ENCODE measurements at places on chromosomes 13 and 19.
A peak's percentile ranks its signal among the peaks of the same experiment; 100 is the strongest.

DNA sequence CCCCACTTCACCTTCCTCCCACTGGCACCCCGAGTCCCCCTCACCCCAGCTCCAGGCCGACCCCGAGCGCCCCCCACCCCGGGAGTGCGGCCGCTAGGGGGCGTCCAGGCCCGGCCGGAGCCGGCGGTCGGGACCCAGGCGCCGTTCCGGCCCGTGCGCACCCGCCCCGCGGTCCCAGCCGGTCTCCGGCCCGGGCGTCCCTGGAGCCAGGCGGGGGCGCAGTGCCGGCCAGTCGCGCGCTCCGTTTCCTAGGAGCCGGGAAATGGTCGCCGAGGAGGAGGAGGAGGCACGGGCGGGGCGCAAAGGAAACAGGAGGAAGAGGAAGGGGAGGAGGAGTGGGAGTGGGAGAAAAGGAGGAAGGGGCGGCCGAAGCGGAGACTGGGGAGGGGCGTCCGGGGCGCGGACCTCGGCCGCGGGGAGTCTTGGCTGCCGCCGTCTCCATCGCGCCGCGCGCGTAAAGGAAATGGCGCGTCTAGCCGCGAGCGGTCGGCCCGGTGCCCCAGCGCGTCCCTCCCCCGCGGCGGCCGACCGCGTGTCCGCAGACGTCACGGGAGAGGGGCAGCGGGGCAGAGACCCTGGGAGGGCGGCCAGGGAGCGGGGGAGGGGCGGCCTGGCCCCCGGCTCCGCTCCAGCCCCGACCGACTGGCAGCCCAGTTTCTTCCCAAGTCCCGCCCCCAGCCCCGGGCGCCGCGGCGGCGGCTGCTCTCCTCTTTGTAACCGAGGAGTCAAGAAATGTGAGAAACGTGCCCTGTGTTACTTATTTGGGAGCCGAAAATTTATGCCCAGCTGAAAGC, 1.1 kb upstream of the KCTD15 start:
- peak; percentile 80 for DNase-seq

DNA sequence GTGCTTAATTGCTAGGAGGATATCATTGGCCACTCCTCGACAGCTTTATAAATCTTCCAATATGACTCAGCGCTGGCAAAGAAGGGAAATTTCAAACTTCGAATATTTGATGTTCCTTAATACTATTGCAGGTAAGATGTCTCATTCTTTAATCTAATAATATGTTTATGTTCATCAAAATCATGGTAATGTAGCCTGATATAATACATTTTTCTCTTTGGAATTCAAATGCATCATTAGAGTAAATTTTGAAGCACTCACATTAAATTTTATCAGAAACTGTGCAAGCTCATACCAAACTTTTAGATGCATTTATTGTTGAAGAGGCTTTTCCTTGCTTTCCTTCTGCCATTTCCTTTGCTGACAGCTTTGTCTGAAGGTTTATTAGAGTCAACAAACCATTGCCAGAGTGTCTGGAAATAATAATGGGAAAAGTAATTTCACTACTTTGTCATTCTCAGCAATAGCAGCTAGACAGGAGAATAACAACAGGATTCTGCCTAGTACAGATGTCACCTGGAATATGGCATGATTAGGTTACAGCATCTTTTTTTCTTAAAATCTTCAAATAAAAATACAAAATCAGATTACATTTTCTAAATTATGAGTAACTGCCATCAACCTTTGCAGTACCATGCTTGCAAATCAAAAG, 78.6 kb upstream of the MAB21L1 start:
- DNase-seq = no peak

DNA sequence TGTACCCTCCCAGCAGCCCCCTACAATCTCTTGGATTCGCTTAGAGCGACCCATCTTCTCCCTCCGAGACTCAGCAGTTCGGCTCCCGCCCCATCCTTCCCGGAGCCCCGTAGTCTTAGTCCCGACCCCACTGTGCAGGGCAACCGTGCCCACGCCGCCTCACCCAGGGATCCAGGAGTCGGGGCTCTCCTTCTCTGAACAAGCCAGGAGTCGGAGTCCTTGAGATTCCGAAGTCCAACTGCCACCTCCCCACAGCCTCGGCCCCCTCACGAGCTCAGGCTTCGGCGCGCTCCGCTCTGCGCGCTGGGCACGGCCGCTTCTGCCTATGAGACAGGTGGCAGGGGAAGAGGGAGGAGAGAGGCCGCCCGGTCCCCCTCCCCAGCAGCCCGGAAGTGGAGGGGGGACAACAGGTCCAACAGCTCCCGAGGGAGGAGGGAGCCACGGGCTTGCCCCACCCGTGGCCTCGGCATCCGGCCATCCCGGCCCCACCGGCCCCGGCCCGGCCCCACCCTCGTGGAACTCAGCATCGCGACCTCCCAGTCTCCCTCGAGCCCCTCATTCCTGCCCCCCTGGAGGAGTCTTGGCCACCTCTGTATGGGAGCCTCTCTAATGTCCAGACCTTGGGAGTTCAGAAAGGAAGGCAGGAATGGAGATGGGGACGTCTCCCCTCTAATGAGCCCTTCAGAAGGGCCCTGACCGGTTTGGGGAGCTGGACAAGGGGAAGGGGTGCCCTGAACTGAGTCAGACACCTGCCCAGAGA, at the start of gene PHLDB3:
Gene PHLDB3 (minus strand): TSS at position 321 of the 760 bp plus-strand sequence. CDS start 628 bp downstream, outside the sequence.
- DNase-seq = peak; percentile 64

DNA sequence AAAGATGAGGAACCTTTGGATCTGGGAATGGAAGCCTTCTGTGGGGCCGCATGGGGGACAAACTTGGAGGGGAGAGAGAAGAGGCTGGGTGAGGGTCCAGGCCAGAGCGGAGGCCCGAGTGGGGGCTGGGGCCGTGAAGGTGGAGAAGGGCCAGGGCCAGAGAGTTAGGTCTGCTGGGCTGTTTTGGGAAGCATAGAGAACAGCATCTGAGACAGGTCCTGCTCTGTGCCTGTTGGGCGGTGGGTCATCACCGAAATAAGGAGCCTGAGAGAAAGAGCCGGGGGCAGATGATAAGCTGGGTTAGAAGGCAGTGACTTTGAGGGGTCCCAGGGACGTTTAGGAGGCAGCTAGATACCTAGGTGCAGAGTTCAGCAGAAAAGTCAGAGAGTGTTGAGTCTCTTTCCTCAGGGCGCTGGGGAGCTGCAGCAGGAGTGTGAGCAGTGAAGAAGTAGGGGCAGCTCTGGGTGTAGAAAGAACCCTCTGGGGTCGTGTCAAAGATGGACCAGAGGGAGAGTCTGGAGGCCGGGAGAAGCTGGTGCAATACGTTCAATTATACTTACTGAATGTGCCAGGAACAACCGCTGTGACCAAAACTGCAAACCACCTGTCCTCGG, 2.7 kb downstream of the SPACA6 start:
- no peak for DNase-seq

Data from COR-L47 (cell line).